ENCODE measurements at places on chromosomes 1 and 21. TPM values are rescaled to one million over a fixed set of nuclear protein-coding genes. Genes with fewer than 3 reads are reported as not detected.

- DNase-seq = no peak
Measured at GRCh38 chr1:174815036-174815435, 184.7 kb upstream of the CACYBP start.

GRCh38 chr1:185559684-185560331 lies 174.4 kb upstream of the HMCN1 start:
- peak; percentile 82 for DNase-seq

GRCh38 chr1:153057375-153057774 lies at the start of gene SPRR2A:
Gene SPRR2A (minus strand): TSS chr1:153057512. CDS start chr1:153056735, 777 bp downstream.
- no peak for DNase-seq

- no peak for DNase-seq
Measured at GRCh38 chr1:10634428-10635084, 159.8 kb downstream of the PEX14 start.

GRCh38 chr1:86068841-86069756 lies 87.5 kb downstream of the COL24A1 start:
- DNase-seq = no peak

GRCh38 chr1:198651650-198652400 lies 13.0 kb downstream of the PTPRC start:
- no peak for DNase-seq

DNA sequence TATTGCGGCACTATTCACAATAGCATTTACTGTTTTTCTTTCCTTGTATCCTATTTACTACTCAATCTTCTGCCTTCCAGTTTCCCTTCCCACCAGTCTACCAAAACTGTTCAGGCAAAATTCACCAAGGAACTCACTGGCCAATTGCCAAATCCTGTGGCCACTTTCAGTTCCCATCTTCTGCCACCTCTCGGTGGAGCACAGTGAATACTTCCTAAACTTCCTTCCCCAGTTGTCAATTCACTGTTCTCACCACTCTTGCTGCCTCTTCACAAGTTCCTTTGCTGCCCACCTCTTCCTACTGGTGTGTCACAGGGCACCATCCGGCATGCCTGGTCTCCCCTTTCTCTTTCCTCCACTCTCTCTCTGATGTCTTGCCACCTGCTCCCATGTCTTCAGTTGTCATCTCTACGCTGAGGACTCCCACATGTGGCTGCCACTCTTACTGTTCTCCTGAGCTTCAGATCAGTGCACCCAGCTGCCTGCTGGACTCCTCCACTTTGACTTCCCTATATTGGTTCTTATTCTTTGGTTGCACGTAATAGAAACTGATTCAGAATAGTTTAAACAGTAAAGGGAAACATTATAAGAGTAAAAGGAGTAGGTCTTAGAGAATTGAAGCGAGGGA lies 114.4 kb downstream of the PIK3R3 start:
- no peak for DNase-seq

DNA sequence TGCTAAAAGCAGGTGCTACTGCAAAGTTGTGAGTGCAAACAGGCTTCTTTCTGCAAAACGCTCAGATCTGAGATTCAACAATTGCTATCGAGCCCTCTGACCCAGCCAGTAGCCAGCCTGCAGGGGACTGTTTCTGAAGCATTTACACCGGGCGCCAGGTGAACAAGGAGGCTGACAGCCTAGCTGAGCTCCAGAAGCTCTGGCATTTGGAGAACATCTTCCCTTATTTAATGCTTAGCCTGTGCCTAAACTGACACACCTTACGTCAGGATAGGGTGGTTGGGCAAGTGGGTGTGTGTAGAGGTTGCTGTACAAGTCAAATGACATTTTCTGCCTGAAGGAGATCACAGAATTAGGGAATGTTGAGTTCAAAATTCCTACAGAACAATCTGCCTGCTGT lies 15.8 kb upstream of the PLA2G2C start:
- DNase-seq = no peak

- DNase-seq = peak; percentile 89
Measured at GRCh38 chr1:150281221-150281757, 1.1 kb upstream of the CIART start.

- no peak for DNase-seq
Measured at GRCh38 chr21:33249331-33250002, 16.7 kb upstream of the IL10RB start.

Gene NRIP1
- 2.3 TPM for polyA plus RNA-seq

Gene GBP6
- polyA plus RNA-seq = not detected

Gene ZNF648
- polyA plus RNA-seq = 0.24 TPM
